ENCODE measurements at places on chromosomes 1 and 21.

- no peak for DNase-seq
These were observed 5.4 kb downstream of the GTF2B start for GRCh38 chr1:88885933-88886332.

GRCh38 chr1:13510499-13510898 lies 3.3 kb downstream of the LRRC38 start:
- no peak for DNase-seq

DNA sequence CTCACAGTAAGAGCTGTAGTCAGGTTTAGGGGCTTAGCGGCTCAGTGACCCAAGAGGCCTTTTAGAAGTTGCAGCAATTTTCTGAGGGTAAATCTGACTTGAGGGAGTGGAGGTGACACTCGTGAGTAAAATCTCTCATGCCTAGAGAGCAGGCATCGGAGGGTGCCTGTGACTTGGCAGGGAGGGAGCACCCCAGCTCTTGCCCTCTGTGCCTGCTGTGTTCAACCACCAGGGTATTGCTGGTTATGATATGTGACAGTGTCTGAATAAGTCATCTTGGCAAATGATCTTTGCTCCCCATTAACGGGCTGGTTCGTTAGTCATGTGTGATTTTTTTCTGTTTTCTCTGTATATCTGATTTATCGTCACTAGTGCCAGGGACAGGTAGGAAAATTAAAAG lies 5.9 kb downstream of the MAN1C1 start:
- no peak for DNase-seq

GRCh38 chr1:41740630-41741239 lies 178.0 kb downstream of the HIVEP3 start:
- DNase-seq: no peak

- no peak for DNase-seq
These were observed 2.1 kb upstream of the PLA2G2C start for GRCh38 chr1:20188455-20188817.

DNA sequence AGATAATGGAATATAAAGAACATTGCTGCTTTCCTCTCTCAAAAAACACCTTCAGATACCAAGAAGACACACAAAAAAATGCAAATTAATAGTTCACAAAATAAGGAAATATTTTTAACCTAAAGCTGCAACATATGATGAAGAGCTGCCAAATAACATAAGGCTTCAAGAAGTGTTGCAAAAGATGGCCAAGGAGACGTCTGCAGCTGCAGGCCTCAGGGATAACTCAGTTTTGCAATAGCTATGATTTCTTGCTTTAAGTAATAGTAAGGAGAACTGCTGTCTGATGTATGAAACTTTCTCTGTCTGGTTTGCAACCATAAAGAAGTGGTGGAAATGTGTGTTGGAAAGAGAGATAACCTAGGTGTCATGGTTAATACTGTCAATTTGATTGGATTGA lies 1237.5 kb downstream of the MRPL39 start:
- no peak for DNase-seq

- DNase-seq: no peak
These were observed 14.6 kb downstream of the KIF26B start for GRCh38 chr1:245169376-245169775.

DNA sequence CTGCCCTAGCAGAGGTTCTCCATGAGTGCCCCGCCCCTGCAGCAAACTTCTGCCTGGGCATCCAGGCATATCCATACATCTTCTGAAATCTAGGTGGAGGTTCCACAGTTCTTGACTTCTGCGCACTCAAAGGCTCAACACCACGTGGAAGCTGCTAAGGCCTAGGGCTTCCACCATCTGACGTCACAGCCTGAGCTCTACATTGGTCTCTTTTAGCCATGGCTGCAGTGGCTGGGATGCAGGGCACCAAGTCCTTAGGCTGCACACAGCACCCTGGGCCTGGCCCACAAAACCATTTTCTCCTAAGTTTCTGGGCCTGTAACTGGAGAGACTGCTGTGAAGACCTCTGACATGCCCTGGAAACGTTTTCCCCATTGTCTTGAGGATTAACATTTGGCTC lies 272.6 kb upstream of the PLXNA2 start:
- DNase-seq: no peak
